ENCODE measurements at places on chromosomes 2 and 18. TPM values are rescaled to one million over a fixed set of nuclear protein-coding genes. Genes with fewer than 3 reads are reported as not detected.

The KCNK3 gene
- total RNA-seq = not detected

The HMSD gene
- total RNA-seq = 0.61 TPM

The SCYGR4 gene
- not detected for total RNA-seq

The SYT4 gene
- not detected for total RNA-seq

The DNER gene
- total RNA-seq = not detected

The PSMA8 gene
- total RNA-seq = 0.73 TPM

The IMPACT gene
- total RNA-seq = 7.4 TPM

The TMEM37 gene
- total RNA-seq = not detected

The TNS1 gene
- total RNA-seq = 5.1 TPM

The CROCC2 gene
- not detected for total RNA-seq

The ZNF385B gene
- total RNA-seq = not detected

The FBXO15 gene
- total RNA-seq = 1.2 TPM

The TMEM247 gene
- total RNA-seq = not detected

The BARD1 gene
- total RNA-seq = 31.5 TPM

The SLC23A3 gene
- 2.8 TPM for total RNA-seq

The CHAC2 gene
- 8.4 TPM for total RNA-seq

The CHRND gene
- total RNA-seq = not detected

The COL5A2 gene
- 3.3 TPM for total RNA-seq

The DSC3 gene
- not detected for total RNA-seq

The OXER1 gene
- 0.54 TPM for total RNA-seq

The DSC1 gene
- total RNA-seq = 0.09 TPM

The RAB11FIP5 gene
- total RNA-seq = 27.9 TPM

The FAM228A gene
- total RNA-seq = 0.14 TPM

The SPTBN1 gene
- total RNA-seq = 135 TPM

The CYP1B1 gene
- 41.7 TPM for total RNA-seq

The IL1RL1 gene
- total RNA-seq = 1.0 TPM

The PROKR1 gene
- total RNA-seq = not detected

The COLEC11 gene
- not detected for total RNA-seq

The SCN9A gene
- 0.10 TPM for total RNA-seq

The SCN2A gene
- 0.21 TPM for total RNA-seq

The DCDC2C gene
- total RNA-seq = not detected

The MGAT5 gene
- 11.8 TPM for total RNA-seq

The CCDC102B gene
- 3.5 TPM for total RNA-seq

The EPAS1 gene
- 6.5 TPM for total RNA-seq

The C2orf78 gene
- not detected for total RNA-seq

The ZNF397 gene
- total RNA-seq = 18.3 TPM

The CRYGC gene
- total RNA-seq = not detected

The RAB17 gene
- 0.88 TPM for total RNA-seq

The MPP4 gene
- not detected for total RNA-seq

The RAB6C gene
- total RNA-seq = not detected

The EMX1 gene
- not detected for total RNA-seq

The RESP18 gene
- total RNA-seq = not detected

The ANKRD44 gene
- 103 TPM for total RNA-seq

The IRS1 gene
- total RNA-seq = 1.2 TPM

The C2orf81 gene
- 6.4 TPM for total RNA-seq

The RAPGEF4 gene
- 1.0 TPM for total RNA-seq

The SCG2 gene
- total RNA-seq = not detected

The EN1 gene
- not detected for total RNA-seq

The UGT1A1 gene
- not detected for total RNA-seq

The SERPINB10 gene
- total RNA-seq = not detected

The SLC5A7 gene
- total RNA-seq = not detected

The SLC16A14 gene
- total RNA-seq = 0.58 TPM

The MARCHF4 gene
- not detected for total RNA-seq

The SPEG gene
- total RNA-seq = 2.2 TPM

Data from activated naive CD4-positive, alpha-beta T cell treated with anti-CD3 and anti-CD28 coated beads, Interleukin-2, amount 50 U/mL, for 72 hours (primary cell).